ENCODE measurements at places on chromosomes 11 and 22.

- no peak for DNase-seq
Measured at GRCh38 chr11:96328395-96329010, 14.5 kb downstream of the MAML2 start.

GRCh38 chr11:114059278-114059983, at the start of gene ZBTB16:
Gene ZBTB16, plus strand, starts transcription at chr11:114059711. Its CDS starts 3,590 bp downstream, at chr11:114063301.
- DNase-seq = peak; percentile 50

GRCh38 chr11:47340980-47341775, 11.3 kb downstream of the MYBPC3 start:
- no peak for DNase-seq

GRCh38 chr22:30121960-30122359, 41.7 kb downstream of the HORMAD2 start:
- no peak for DNase-seq

- DNase-seq = no peak
Measured at GRCh38 chr11:7632211-7632610, 41.1 kb downstream of the CYB5R2 start.

DNA sequence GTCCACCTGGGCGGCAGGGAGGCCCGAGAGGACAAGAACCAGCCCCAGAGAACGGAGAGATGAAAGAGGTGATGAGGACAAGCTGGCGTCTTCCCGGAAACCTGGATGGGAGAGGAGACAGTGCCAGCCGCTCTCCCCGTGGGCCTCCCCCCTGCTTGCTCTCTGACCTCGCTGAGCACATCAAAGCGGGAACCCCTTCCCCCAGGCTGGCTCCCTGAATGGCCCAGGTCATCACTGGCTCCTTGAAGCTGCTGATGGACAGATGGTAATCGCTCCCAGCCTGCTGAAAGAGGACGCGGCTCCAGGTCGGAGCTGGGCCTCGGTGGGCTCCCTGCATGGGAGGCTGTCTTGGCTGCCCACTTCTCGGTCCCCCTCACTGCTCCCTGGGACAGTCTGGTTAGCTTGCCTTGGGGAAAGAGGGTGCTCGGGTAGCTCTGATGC, 18.4 kb downstream of the RPUSD4 start:
- no peak for DNase-seq

GRCh38 chr11:118051611-118052461, 25.0 kb upstream of the TMPRSS4 start:
- peak; percentile 19 for DNase-seq

DNA sequence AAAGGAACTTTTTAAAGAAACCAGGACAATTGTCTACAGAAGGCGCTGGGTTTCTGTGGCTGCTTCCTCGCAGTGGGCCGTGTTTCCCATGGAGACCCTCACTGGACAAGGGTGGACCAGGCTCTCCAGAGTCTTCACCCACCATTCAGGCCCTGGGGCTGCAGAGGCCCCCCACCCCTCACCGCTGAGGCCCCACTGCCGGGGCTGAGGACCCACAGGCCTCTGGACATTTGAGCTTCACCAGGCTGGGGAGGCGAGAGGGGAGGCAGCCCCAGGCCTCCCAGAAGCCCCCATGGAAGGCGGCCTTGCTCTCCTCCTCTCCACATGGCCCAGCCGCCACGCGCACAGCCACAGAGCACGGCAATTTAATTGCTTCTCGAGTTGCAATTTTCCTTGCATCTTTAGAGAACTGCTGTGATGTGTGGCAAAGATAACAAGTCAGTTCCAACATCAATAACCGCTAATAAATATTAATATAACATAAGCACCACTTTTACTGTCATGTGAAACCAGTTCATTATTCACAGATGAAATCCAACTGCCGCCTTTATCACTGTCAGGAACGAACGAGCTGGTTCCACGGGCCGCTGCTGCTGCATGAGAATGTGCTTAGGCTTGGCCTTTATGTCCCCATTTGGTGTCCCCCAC, 81.0 kb downstream of the PHF21B start:
- no peak for DNase-seq

- peak; percentile 64 for DNase-seq
Measured at GRCh38 chr11:107689317-107690202, 22.3 kb downstream of the SLN start.

DNA sequence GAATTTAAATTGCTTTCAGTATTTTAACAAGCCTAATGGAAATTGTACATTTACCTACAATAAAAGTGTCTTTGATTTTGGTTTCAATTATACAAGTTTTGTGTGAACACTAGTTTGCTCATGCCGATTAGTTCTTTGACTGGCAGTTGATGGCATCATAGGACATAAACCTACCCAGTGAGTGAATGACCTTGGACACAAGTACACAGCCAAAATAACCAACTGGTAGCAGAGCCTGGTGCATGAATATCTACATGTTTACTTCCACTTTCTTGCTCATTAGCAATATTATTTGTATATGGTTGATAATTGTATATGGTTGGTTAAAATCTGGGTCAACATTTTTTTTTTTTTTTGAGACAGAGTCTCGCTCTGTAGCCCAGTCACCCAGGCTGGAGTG, 37.8 kb downstream of the STIM1 start:
- no peak for DNase-seq

DNA sequence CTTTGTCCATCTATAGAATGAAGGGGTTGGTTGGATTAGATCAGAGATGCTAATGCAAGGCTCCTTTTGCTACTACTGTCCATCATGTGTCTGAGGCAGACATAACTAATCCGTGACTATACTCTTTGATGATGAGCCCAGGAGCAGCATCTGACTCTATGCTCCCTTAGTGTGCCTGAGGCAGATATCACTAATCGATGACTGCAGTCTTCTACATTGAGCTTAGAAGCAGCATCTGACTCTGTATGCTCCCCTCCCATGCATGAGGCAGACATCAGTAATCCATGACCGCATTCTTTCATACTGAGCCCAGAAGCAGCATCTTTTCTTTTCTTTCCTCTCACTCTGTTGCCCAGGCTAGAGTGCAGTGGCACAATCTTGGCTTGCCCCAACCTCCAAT, 4.2 kb downstream of the TCN2 start:
- DNase-seq = no peak

DNA sequence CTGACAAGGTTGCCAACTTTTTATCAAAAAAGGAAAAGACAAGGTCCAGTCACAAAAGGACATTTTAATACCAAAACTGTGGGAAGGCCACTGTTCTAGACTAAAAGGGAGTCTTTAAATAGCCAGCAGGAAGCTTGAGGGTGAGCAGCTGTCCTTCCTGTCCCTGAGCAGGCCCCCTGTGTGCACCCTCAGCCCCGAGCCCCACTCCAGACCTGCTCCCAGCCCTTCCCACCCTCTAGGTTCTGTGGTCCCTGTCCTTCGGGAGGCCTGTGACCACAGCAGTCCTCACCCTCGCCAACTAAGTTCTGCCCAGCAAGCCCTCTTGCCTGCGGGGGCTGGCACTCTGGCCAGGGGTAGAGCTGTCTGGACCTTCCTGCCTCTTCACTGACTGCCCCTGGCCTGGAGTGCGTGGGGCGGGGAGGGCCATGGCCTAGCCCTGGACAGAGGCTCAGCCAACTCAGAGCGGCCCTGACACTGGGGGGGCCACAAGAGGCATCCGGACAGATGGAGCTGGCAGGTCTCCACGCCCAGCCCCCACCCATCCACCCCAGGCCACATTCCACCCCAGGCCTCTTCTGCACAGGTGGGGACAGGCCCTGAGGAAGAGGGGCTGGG, 1.6 kb upstream of the PLXNB2 start:
- peak; percentile 51 for DNase-seq

DNA sequence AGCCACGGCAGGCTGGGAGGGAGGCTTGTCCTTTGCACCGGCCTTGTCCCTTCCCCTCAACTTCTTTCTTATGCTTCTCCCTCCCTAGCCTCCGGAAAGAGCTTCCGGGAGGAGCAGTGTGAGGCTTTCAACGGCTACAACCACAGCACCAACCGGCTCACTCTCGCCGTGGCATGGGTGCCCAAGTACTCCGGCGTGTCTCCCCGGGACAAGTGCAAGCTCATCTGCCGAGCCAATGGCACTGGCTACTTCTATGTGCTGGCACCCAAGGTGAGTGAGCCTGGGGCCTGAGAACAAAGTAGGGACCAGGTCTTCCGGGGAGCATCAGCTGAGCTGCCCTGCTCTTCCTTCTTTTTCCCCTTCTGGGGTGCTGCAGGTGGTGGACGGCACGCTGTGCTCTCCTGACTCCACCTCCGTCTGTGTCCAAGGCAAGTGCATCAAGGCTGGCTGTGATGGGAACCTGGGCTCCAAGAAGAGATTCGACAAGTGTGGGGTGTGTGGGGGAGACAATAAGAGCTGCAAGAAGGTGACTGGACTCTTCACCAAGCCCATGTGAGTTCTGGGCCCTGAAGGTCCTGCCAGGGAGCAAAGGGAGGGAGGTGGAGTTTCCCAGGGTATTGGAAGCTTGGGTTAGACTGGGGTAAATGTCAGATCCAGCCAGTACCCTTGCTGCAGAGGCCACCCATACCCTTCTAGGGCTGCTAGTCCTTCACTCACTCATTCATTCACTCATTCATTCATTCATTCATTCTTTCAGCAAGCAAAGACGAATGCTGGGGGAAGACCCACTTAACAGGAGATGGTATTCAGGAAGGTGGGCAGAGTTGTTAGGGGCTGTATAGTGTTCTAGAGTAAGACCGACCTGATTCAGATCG, 22.6 kb downstream of the ADAMTS15 start:
- DNase-seq = no peak

DNA sequence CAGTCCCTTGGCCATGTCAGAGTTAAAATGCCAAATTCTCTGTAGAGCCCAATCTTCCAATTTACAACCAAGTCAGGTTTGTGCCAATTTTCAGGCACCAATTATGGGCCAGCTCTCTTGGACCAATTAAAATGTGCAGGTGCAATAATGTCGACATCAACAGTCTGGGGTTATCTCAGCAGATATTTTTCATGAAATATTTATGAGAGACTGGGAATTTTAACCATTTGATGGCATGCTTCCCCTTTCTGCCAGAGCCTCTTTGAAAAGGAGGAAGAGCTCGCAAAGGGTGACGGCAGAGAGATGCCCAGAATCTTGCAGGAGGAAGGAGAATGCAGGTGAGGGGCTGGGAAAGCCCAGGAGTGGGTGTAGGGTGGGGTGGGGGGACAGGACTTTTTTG, 100.8 kb upstream of the SYT13 start:
- DNase-seq = no peak

- DNase-seq = no peak
Measured at GRCh38 chr22:46537225-46537945, at the start of gene CELSR1. Gene CELSR1, minus strand, starts transcription at chr22:46537620. Its CDS starts 450 bp downstream, at chr22:46537170.

DNA sequence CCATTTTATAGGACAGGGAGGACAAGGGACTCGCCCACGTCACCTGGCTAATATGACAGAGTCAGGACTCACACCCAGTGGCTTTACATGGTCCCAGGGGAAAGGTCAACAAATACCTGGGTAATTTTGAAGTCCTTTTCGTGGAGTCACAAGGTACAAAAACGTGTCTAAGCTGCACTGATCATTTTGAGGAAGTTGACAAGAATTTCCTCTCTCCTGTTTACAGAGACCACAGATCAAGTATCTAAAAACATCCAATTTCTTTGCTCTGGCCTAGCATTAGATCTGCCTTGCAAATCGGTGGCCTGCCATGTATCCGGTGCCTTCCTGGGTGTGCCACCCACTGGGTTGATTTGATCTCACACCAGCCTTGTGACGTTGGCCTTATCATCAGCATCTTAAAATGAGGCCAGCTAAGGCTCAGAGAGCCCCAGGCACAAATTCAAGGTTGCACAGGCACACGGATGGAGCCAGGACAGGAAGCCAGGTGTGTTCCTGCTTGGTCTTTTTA, 17.6 kb downstream of the GDPD5 start:
- DNase-seq = peak; percentile 47

- DNase-seq = no peak
Measured at GRCh38 chr11:35507688-35508087, 17.7 kb downstream of the PAMR1 start.

- no peak for DNase-seq
Measured at GRCh38 chr11:117256573-117256972, 24.1 kb downstream of the RNF214 start.

DNA sequence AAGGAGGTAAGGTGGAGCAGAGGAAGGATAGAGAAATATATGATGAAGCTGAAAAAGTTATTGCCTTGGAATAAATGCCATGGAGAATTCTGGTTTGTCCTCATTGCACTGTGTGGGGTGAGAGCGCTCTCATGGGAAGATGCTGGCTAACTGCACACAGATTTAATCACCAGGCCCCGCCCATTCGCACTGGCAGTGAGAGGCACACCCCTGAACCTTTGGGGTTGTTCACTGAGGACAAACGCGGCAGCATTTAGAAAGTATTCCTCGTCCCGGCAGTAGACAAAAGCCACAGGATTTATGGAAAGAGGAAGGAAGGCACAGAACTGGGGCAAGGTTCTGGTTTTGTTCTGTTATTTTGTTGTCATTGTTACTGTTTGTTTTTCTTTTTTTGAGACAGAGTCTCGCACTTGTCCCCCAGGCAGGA, 70.2 kb downstream of the MED15 start:
- no peak for DNase-seq

- DNase-seq = no peak
Measured at GRCh38 chr11:49213026-49213560, 4.7 kb upstream of the FOLH1 start.

- DNase-seq = no peak
Measured at GRCh38 chr11:116696381-116696941, 76.3 kb downstream of the BUD13 start.

DNA sequence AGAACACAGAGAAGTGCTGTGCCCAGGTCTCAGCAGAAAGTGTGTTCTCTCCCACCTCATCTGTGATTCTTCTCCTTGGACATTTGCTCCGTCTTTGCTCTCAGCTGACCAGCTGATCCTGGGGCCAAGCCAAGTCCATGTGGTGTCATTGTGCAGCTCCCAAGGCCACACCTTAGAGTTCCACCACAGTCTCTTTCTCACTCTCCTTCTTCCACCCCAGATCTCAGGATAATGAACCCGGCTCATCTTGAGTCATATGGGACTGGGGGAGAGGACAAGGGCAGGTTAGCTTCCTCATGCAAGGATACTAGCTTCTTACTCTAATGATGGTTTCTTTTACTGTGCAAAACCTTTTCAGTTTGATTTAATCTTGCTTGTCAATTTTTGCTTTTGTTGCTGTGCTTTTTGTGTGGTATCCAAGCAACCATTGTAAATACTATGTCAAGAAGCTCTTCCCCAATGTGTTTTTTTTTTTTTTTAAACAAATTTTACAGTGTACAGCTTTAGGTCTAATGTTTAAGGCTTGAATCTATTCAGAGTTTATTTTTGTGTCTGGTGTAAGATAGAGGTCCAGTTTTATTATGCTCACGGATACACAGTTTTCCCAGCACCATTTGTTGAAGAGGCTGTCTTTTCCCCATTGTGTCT, 75.0 kb upstream of the OR4B1 start:
- no peak for DNase-seq

All from MV-4-11 (cell line).